NCI-H1417 treated with DMSO at 0.1 percent for 48 hours (cell line): ENCODE measurements at places on chromosomes 6 and 20.

DNA sequence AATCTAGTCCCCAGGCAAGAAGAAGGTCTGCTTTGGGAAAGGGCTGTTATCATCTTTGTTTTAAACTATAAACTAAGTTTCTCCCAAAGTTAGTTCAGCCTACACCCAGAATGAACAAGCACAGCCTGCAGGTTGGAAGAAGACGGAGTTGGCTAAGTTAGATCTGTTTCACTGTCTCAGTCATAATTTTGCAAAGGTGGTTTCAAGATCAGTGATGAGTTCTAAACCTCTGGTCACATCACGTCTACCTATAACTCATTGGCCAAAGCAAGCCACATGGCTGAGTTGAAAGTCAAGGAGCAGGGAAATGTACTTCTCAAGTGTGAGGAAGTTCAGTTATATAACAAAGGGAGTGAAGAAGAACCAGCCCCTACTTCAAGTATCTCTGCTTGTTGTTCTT, 50.5 kb upstream of the ECI2 start:
- DNase-seq = no peak

DNA sequence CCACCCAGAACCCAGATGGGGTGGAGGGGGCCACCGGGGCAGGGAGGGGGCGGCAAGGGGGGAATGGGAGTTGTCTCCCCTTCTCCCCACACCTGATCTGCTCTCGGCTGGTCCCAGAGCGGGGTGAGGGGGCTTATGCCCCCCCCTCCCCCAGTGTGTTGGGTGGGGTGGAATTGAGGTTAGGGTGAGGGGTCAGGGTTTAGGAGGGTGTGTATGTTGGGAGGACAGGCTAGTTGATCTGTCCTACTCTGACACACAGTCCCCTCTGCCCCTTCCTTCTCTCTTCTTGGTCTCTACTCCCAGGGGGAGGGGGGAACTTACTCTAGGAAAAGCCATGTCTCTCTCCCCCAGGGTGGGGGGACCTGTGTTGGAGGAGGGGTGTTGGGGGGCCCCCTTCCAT, 1.9 kb upstream of the ZBTB9 start:
- DNase-seq = no peak

DNA sequence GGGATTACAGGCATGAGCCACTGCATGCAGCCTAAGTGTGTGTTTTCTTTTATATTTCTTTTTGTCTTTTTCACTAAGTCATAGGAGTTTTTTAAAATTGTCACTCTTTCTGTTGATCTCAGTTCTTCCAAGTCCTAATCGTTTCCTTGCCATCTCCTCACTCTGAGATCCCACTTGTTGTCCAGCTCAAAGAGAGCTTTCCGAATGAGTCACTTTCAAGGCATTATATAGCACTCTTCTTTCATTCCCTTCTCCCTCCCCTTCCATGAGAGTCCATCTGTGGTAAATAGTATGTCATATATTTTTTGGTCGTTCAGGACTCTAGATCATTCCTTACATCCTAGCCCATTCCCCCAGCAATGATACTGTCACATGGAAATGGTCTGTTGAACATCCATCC, 4.3 kb downstream of the VAPB start:
- DNase-seq = no peak

DNA sequence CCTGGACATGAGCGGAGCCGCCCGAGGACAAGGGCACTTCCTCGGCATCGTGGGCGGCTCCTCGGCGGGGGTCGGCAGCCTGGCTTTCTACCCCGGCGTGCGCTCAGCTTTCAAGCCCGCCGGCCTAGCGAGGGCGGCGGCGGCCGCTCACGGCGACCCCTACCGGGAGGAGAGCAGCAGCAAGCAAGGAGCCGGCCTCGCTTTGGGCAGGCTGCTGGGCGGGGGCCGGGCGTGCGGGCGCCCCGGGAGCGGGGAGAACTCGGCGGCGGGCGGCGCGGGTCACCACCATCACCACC, 6.7 kb downstream of the PRDM13 start:
- no peak for DNase-seq

- DNase-seq = no peak
Observed at GRCh38 chr20:56685879-56686278, 56.8 kb downstream of the TFAP2C start.
